Stimulated activated CD4-positive, alpha-beta T cell treated with anti-CD3 and anti-CD28 coated beads, TNF-alpha, amount 100 ng/mL, for 24 hours (primary cell): ENCODE measurements at places on chromosomes 1 and 21.

DNA sequence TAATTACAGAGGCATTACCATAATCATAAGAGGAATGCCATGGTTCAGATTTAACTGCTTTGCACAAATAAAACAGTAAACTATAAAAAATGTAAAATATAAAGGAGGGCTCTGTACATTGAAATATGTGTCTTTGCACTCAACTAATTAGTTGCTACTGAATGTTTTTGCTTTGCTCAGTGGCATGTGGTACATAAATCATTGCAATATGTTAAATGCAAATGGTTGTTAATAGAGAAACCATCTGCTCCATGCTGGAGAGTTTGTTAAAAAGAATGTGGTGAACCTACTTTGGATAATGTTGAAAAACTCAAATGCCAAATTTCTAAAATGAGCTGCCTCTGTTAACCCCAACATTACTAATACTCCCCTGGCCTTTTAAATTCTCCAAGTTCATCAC lies 201.5 kb downstream of the NTNG1 start:
- no peak for DNase-seq

- DNase-seq, result no peak
These were observed 31.0 kb downstream of the KIF21B start for GRCh38 chr1:200992382-200993048.

DNA sequence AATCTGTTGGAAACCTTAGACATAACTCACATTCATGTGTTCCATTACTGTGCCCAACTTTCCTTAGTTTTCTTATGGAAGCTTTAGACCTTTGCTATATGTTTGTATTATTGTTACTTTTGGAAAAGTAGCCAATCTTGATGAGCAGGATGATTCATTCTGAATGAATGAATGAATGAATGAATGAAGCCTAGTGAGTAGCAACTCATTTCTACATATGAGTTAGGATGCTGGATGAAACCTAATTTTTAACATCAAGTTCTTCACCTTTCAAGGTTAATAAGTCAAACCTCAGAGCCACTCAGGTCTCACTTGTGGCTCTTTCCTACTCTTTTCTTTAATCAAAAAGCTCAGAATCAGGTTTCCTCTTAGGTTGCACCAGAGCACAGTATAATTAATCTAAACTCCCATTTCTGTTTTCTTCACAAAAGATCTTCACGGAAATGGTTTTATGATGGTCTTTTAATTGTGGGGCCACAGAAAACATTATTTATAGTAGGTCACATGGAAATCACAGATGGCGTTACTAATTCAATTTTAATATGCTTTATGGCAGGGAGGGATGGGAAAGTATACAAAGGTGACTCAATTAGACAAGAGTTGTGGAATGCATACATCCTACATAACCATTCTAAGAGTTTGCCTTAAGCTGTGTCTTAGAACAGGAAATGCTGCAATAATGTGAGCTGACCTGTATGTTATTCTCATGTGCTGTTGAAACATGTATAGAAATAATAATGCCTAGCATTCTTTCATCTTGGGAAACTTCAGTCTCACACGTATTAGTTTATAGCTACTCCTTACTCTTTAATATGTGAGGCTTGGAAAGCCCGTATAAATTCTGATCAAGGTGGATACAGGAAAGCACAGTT lies 4.5 kb upstream of the DDX59 start:
- no peak for DNase-seq

DNA sequence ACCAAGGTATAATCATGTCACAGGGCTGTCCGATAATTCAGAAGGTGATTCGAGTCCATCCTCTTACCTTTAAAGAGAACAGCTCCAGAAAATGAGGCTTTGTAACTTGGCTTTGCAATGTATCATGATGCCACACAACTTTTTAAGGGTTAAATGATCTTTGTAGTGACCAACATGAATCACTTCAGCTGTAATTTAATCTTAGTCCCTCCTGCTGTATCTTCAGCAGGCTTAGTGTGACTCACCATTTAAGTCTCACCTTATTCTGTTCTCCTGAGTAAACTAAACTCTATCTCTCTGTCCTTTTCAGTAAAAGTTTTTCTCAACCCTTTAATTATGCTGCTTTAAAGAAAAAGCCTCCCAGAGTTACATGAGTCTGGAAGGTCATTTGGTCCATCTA lies 1.9 kb upstream of the HIVEP3 start:
- no peak for DNase-seq

DNA sequence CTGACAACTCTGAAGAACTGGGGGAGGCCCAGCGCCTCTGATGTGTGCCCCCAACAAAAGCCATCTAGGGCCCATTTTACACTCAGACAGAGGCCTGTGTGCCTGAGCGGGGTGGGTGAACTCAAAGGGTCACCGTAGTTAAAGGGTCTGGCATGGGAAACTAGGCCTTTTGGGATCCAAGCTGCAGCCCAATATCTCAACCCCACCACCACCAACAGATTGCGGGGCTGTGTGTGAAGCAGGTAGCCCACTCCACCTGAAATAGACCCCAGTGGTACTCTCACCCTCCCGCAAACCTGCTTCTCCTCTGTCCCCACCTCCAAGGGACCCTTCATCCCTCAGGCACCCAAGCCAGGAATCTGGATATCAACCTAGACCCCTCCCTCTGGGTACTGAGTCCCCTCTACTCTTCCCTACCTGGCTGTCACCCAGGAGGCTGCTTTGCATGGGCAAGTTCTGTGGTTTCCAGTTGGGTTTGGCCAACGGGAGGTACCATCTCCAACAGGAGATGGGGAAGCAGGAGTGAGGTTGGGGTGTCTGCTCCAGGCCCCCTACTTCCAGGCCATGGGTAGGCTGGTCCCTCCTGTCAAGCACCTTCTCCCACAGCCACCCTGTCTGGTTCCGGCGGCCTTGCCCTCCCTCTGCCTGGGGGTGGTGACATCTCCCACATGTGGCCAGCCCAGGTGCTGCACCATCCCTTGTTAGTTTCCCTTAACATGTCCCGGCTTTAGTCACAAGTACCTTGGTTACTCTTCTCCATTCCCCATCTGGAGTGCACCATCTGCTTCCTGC lies 35.2 kb upstream of the LRP8 start:
- DNase-seq, result no peak

GRCh38 chr21:36232641-36233040 lies 76.0 kb downstream of the DOP1B start:
- no peak for DNase-seq

DNA sequence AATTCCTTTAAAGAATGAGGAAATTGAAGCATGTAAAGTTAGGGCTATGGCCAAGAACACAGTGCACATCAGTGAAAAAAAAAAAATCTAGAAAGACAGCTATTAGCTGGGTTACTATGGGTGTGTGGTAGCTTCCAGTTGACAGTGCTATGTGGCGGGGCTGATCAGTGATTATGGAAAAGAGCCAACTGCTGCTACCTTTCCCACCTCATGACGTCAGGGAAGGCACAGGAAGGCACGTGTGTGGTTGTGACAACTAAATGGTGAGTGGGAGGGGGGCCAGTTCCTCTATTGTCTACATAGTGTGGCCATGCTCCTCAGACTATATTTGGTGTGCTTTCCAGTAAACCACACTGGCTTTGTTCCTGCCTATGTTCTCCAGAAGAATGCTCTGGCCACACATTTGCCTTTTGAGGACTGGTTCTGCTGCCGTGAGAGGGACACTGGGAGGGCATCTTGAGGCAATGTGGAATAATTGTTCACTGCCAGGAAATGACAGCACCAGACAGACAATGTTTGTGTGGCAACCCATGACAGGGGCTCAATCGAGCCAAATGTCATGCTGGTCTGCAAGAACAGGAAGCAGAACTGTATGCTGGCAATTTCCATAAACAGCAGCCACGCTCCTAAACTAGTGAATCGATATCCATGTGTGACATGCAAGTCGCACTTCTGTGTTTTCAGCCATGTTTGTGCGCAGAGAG lies 3.0 kb upstream of the SDE2 start:
- DNase-seq, result no peak

DNA sequence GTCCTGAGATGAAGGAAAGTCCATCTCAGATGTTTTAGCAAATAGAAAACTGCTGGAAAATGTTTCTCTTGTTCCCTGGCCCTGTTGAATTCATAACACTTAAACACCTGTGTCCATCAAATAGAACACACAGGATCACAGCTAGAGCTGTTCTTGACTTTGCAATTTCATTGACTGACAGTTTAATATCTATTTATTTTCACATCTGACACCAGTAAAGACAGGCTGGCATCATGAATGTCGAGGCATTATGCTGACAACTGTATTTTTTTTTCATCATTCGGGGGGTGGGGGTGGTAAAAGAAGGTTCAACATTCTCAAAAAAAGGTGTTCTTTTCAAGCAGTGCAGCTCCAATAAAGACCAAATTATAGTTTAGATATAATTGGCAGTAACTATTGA lies 591.2 kb upstream of the PTBP2 start:
- no peak for DNase-seq

- no peak for DNase-seq
These were observed 8.7 kb downstream of the SZRD1 start for GRCh38 chr1:16375521-16376340.

DNA sequence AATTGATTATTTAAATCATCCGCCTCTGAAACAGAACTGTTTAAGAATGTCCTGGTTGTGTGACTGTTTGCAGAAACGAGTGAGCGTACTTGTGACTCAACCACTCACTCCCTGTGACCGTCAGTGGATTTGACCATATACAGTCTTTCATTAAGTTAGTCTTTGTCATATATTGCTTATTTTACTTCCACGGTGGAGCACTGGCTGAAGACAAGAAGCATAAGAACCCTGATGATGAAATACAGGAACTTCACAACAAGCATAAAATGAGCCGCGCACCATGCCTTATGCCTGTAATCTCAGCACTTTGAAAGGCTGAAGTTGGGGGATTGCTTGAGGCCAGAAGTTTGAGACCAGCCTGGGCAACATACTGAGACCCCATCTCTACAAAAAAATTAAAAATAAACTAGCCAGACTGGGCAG lies 194.0 kb downstream of the TOMM20 start:
- DNase-seq, result no peak

GRCh38 chr21:14998784-14999183 lies 66.0 kb downstream of the NRIP1 start:
- no peak for DNase-seq

- DNase-seq, result peak; percentile 5
These were observed 125.7 kb upstream of the CXADR start for GRCh38 chr21:17387030-17387617.

GRCh38 chr1:90174246-90174645 lies 179.3 kb downstream of the ZNF326 start:
- no peak for DNase-seq

DNA sequence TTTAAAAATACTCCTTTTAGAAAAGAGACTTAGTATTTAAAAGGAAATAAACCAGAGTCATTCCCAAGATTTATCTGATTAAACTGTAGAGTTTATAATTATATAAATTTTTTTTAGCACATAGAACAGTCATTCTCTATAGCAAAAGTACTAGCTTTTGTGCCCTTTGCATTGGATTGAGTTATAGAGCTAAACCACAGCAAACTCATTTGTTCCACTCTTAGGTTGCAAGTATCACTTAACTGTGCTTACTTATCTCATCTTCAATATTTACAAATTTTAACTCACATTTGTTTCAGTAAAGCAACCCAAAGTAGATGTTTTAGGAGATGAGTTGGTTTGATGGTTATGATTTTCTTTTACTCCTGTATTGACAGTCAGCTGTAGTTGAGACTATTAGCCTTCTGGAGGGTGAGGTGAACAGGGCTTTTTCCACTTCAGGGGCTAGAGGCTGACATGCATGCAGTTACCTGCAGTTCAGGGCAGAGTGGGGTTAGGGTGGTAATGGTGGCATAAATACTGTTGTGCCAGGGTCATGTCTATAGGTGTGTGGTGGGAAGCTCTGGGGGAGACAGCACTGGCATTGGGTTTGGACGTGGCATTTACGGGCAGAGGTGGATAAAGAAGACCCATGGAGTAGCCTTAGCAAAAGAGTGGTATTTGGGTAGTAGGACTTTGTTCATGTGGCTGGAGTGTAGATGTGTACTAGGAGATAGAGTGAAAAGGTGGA lies 42.1 kb downstream of the DYRK1A start:
- DNase-seq, result no peak

- DNase-seq, result no peak
These were observed 120.5 kb downstream of the UBR4 start for GRCh38 chr1:19089524-19089923.

DNA sequence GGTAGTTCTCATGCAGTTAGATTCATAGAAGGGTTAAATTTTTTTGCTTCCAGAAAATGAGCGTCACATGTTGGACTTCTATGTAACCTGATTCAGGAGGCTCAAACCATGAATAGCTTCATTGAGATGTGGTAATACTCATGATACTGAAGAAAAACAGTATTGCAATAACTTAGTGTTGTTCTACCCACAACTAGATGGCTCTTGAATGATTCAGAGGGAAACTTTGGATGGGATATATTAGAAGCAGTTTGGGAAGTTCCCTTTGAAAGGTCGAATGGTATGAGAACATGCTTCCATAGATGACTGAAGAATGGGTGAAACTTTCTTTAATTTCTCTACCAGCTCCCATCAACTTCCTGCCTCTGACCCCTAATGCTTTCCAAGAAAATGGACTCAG lies 211.7 kb upstream of the PTGFR start:
- no peak for DNase-seq

GRCh38 chr1:40985161-40985560 lies 5.7 kb downstream of the CTPS1 start:
- DNase-seq, result no peak

DNA sequence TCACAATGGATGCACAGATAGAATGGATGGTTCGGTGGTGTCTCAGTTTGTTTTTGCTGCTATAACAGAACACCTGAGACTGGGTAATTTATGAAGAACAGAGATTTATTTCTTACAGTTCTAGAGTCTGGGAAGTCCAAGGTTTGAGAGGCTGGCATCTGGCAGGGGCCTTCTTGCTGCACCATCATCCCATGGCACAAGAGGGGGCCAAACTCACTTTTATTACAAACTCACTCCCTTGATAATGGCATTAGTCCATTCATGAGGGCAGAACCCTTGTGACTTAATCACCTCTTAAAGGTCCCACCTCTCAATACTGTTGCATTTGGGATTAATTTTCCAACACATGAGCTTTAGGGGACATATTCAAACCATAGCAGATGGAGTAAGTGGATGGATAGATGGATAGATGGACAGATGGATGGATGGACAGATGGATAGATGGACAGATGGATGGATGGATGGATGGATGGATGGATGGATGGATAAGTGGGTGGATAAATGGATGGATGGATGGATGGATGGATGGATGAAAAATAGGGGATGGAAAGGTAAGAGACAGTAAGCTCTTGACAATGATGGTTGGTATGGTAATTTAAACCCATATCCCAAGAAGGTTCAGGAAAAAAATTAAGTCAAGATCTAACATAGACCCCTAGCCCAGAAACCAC lies 16.5 kb downstream of the CAMK2N1 start:
- no peak for DNase-seq

- DNase-seq, result no peak
These were observed 106.8 kb downstream of the LMO4 start for GRCh38 chr1:87435484-87435883.
